ENCODE measurements at places on chromosomes 6 and 20.

DNA sequence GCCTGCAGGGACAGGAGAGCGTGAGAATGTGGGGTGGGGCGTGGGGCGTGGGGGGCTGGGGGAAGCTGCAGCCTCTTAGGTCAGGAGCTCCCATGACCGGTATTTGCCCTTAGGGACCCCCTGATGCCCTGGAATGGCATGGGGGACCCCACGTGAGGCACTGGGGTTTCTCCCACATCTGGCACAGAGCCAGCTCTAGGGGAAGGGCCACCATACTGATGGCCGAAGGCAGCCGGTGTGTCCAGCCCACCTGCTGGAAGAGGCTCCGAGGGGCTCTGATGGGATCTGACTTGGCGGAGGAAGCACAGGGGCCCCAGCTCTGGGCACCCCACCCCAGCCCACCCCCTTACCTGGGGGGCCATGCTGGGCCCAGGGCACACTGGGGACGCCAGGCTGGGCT is 10.8 kb downstream of the GATA5 start:
- no peak for DNase-seq

DNA sequence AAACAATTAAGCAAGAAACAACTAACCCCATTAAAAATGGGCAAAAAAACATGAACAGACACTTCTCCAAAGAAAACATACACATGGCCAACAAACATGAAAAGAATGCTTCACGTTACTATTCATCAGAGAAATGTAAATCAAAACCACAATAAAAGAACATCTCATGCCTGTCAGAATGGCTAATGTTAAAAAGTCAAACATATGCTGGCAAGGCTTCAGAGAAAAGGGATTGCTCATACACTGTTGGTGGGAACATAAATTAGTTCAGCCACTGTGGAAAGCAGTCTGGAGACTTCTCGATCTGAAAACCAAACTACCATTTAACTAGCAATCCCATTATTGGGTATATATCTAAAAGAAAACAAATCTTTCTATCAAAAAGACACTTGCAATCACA is 217.5 kb downstream of the TINAG start:
- DNase-seq, result no peak

GRCh38 chr20:25476106-25477013 is 68.9 kb downstream of the GINS1 start:
- DNase-seq, result peak; percentile 46

GRCh38 chr6:157505912-157506491 is 125.0 kb downstream of the ZDHHC14 start:
- no peak for DNase-seq

- DNase-seq, result peak; percentile 26
Observed at GRCh38 chr6:35164277-35164676, 23.1 kb upstream of the TCP11 start.

GRCh38 chr20:44188752-44189151 is 1.8 kb upstream of the JPH2 start:
- peak; percentile 52 for DNase-seq
